Activated CD8-positive, alpha-beta memory T cell treated with anti-CD3 and anti-CD28 coated beads for 1 hour (primary cell): ENCODE measurements at places on chromosomes 7 and 10.

GRCh38 chr10:74888962-74889661 is 62.7 kb downstream of the KAT6B start:
- DNase-seq = no peak

- DNase-seq = no peak
Measured at GRCh38 chr10:88108115-88108610, 244.7 kb downstream of the PTEN start.

- no peak for DNase-seq
Measured at GRCh38 chr7:21191321-21192073, 236.4 kb upstream of the SP4 start.

GRCh38 chr10:16814012-16814411 is 3.2 kb downstream of the RSU1 start:
- DNase-seq = no peak

GRCh38 chr10:33335551-33335800 is 1.0 kb upstream of the NRP1 start:
- DNase-seq = no peak

- no peak for DNase-seq
Measured at GRCh38 chr10:113650172-113650571, 13.7 kb downstream of the NRAP start.

GRCh38 chr7:79398138-79398749 is 55.2 kb downstream of the MAGI2 start:
- no peak for DNase-seq

- no peak for DNase-seq
Measured at GRCh38 chr10:71648254-71648932, 71.2 kb downstream of the C10orf105 start.

DNA sequence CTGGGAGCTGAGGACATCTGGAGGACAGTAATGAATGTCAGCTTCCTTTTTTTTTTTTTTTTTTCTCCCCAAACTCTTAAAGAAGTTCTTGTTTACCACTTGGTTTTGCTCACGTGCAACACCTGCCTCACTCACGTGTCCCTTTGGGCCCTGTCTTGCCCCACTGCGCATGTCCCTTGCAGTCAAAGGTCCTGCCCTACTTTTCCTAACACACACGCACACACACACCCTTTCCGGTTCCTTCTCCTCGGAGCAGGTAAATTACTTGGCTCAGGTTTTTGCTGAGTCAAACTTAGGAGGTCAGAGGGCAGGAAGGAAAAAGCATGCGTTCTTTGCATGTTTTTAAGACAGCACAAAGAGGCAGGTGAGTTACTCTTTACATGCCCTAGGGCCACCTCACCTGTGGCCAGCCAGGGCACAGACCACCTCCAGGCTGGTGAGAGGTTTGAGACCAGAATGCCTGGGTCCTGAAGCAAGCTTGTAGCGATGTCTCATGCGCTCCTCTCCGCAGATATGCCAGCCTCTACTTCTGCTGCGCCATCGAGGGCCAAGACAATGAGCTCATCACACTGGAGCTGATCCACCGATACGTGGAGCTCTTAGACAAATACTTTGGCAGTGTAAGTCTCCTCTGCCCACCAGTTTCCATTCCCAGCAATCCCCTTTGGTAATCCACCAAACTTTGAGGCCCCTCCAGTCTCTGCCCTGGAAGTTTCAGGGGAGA is 2.8 kb downstream of the AP1S1 start:
- no peak for DNase-seq

- DNase-seq = no peak
Measured at GRCh38 chr7:36526863-36527548, 137.3 kb downstream of the ANLN start.

DNA sequence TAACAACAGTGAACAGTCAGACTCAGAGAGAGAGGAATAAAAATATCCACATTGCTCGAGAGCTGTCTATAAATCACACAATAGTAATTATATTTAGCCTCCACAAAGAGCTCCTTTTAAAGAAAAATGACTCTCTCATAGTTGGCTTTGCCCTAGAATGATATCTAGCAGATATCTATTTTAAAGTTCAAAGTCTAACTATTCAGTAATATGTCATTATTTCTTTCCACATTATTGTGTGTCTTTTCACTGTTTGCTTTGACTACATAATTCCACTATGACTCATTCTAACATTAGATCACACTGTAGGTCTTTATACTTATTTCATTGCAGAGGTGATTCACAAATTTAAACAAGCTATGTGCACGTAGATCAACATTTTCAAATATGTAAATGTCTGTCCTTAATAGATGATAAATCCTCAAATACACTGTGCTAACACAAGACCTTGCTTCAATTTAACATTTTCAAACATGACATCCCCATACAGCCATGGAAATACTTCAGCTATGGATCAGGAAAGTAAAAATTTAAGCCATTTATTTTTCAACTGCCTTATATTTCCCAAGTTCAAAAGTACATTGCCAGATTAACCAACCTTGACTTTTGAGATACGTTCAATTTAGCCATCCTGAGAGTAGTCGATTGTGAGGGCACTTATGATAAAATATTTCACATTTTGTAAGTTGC is 99.9 kb upstream of the AKR1E2 start:
- no peak for DNase-seq

DNA sequence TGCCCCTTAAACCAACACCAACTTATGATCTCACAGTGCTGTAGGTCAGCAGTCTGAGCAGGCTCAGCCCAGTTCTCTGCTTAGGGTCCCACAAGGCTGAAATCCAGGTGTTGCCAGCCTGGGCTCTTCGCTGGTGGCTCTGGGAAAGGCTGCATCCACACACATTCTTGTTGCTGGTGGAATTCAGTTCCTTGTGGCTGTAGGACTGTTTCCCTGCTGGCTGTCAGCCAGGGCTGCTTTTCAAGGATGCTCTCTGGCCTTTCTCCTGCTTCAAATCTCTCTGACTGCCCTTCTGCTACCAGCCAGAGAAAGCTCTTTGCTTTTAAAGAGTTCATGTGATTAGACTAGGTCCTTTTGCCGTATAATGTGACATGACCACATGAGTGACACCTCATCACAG is 15.3 kb downstream of the POLL start:
- DNase-seq = no peak
